Hematopoietic multipotent progenitor cell treated with erythropoietin and hydrocortisone succinate and interleukin-3 and kit ligand, for 8 days (in vitro differentiated cells): ENCODE measurements at places on chromosomes 2 and 18.

GRCh38 chr2:73218298-73218697, 4.3 kb downstream of the SMYD5 start:
- no peak for DNase-seq

GRCh38 chr2:125398738-125399524, 1257.0 kb upstream of the GYPC start:
- no peak for DNase-seq

DNA sequence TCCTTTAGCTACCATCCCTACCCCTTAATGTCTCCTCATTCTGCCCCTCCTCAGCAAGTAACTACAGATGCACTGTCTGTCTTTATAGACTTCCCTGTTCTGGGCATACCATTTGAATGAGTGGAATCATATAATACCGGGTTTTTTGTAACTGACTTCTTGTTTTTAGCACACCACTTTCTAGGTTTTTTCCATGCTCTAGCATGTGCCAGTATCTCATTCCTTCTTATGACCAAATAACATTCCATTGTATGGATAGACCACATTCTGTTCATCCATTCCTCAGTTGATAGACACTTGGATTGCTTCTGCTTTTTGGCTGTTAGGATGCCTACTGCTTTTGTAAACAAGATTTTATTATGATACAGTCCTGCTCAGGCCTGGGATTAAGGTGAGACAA, 154.7 kb downstream of the TSN start:
- DNase-seq: no peak

GRCh38 chr18:37544713-37545112, 20.9 kb downstream of the CELF4 start:
- DNase-seq: no peak

DNA sequence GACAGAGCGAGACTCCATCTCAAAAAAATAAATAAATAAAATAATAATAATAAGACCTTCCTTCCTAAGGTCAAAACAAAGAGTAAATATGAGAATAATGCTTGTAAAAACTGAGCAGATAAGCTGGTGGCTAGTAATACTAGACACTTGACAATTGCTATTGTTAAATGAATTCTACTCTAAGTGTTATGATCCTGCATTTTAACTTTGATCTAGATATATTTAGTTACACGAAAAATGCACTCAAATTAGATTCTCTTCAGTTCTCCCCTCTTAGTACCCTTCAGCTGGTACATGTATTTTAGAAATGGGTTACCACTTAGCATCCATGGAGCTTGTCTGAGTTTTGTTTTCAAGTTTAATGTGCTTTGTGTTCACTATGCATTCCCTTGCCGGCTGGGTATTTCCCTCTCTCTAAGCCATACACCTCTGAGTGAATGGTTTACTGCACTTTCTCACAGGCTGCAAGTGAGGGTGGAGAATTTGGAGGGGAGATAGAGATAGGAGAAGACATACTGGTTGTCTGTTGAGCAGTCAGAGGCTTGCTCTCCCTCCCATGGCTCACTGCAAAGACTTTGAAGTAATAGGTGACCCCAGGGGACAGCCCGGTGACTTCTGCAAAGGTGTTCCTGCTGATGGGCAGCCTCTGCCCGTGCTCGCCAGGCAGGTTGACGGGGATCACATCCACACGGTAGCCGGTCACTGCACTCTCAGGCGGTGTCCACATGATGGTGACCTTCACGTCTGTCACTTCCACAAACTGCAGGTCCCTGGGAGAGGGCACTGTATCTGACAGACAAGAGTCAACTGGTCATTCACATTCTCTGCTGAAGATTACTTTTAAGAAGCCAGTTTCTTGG, 29.9 kb downstream of the FN1 start:
- no peak for DNase-seq

- no peak for DNase-seq
Observed at GRCh38 chr2:196252408-196253115, 81.2 kb upstream of the STK17B start.

GRCh38 chr2:60552078-60552850, 1.2 kb downstream of the BCL11A start:
- no peak for DNase-seq
